ENCODE measurements at places on chromosomes 1 and 21. TPM values are rescaled to one million over a fixed set of nuclear protein-coding genes. Genes with fewer than 3 reads are reported as not detected.

GRCh38 chr21:44450999-44451398 is 4.3 kb upstream of the LRRC3 start:
- DNase-seq = no peak
- H3K4me1 ChIP-seq = no peaks in the 10 kb centered on the region
- peaks cover 11% of the 10 kb centered on the region for H3K27me3 ChIP-seq

GORAB gene
- total RNA-seq = 9.0 TPM

DNA sequence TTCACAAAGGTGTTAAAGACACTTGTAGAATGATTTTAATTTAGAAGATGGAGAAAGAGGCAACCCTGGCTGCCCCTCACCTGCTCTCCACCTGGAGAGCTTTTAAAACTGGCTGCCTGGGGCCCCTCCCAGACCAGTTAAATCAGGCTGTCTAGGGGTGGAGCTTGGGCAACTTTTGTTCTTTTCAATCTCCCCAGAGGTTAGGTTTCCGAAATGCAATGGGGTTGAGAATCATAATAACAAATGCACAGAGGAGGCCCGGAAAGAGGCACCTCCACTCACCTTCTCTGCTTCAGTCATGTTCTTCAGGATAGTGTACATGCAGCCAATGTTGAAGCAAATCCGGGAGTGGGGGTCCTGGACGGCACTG is 400 bp downstream of the NCF2 start:
- peak overlapping the region; percentile 70 for H3K27ac ChIP-seq
- no peaks in the 10 kb centered on the region for H3K36me3 ChIP-seq
- H3K4me1 ChIP-seq = peaks cover 42% of the 10 kb centered on the region
- peak; percentile 19 for DNase-seq
- H3K27me3 ChIP-seq = no peaks in the 10 kb centered on the region
- peak overlapping the region; percentile 64 for H3K4me3 ChIP-seq

GRCh38 chr1:19273106-19273843 is 15.3 kb downstream of the AKR7A3 start:
- H3K27me3 ChIP-seq = peaks cover 15% of the 10 kb centered on the region
- peaks cover 3% of the 10 kb centered on the region for H3K36me3 ChIP-seq
- peaks cover 3% of the 10 kb centered on the region for H3K4me1 ChIP-seq
- no peak overlapping the region for H3K27ac ChIP-seq
- H3K4me3 ChIP-seq = no peak overlapping the region

CHD5 gene
- 0.38 TPM for total RNA-seq

RIPPLY3 gene
- total RNA-seq = 0.26 TPM

DNA sequence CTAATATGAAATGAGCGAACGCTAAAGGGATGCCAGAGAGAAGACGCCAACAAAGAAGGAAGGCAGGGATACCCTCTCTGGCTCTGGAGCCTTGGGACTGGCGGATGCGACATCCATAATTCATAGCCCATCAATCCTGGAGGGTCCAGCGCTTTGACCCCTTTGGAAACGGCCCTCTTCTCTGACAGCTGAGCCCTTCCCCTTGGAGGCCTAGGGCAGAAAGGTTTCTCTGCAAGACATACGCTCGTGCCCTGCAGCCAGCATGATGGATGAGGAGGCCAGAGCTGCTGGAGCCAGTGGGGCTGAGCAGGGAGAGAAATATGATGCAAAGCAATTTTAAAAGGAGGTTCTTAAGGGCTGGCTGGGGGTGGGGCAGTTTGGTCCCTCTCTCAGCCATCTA is 22.2 kb downstream of the OPTC start:
- H3K27me3 ChIP-seq = no peaks in the 10 kb centered on the region
- no peak overlapping the region for H3K27ac ChIP-seq
- DNase-seq = no peak
- no peaks in the 10 kb centered on the region for H3K36me3 ChIP-seq
- H3K4me1 ChIP-seq = peaks cover 24% of the 10 kb centered on the region
- no peak overlapping the region for H3K4me3 ChIP-seq

LRRC7 gene
- total RNA-seq = not detected

DNA sequence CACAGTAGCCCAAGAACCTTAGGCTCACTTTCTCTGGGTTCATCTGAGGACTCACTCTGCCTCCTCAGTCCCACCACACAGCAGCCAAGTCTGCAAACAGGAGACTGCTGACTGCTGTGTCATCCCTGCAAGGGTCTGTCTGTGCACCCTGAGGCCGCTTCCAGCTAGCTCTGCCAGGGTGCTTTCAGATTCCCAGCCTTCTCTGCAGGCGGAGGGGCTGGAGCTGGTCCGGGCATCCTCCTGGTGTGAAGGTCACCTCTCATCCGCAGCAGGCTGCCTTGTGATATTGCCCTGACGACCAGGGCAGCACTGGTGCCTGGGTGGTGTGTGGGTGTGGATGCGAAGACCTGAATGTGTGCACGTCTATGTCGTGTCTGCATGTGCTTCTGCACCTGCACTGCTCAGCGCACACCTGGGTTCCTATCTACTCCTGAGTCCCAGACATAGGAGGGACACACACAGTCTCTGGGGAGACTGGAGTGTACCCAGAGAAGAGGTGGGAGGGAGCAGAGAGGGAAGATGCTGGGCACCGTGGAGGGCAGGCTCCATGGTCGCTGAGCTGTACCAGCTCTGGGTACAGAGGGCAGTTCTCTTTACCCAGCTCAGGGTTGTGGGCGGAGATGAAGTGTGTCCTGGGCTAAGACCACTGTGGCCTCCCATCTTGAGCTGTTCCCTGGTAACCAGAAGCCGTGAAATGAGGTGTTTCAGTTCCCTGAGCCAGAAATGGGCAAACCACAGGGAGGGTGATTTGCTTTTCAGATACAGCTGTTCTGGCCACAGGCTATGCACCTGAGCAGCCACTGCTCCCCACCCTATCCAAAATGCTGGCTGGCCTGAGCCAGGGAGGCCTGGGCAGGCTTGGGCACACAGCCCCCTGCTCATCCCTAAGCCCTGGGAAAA is 160.9 kb upstream of the CSF3R start:
- H3K27me3 ChIP-seq = peaks cover 8% of the 10 kb centered on the region
- no peak overlapping the region for H3K27ac ChIP-seq
- DNase-seq = no peak
- H3K36me3 ChIP-seq = no peaks in the 10 kb centered on the region
- H3K4me1 ChIP-seq = no peaks in the 10 kb centered on the region

FAM163A gene
- not detected for total RNA-seq

DNA sequence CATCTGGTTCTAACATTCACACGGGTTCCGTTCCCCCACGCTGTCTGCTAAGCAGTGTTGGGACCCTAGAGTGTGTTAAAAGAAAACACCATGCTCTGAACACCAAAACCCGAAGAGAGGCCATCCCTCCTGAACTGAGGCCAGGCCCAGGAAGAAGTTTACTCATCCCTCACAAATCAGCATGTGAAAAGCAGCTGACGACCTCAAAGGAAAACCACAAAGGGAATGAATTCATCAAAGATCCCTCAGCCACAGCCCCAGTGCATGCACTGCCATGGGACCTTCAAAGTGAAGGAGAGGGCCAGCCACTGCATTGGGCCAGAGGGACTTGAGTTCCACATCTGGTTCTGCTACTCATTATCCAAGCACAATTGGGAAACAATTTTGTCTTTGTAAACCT is 7.0 kb upstream of the PSEN2 start:
- peak; percentile 40 for DNase-seq
- H3K36me3 ChIP-seq = no peaks in the 10 kb centered on the region
- H3K4me1 ChIP-seq = peaks cover 11% of the 10 kb centered on the region
- peaks cover 5% of the 10 kb centered on the region for H3K27me3 ChIP-seq

GRCh38 chr1:35851132-35851869 is 31.7 kb upstream of the AGO1 start:
- peaks cover 12% of the 10 kb centered on the region for H3K36me3 ChIP-seq
- no peaks in the 10 kb centered on the region for H3K4me1 ChIP-seq
- no peak overlapping the region for H3K4me3 ChIP-seq
- H3K27me3 ChIP-seq = no peaks in the 10 kb centered on the region
- DNase-seq = no peak

ELF3 gene
- total RNA-seq = 0.12 TPM

DNA sequence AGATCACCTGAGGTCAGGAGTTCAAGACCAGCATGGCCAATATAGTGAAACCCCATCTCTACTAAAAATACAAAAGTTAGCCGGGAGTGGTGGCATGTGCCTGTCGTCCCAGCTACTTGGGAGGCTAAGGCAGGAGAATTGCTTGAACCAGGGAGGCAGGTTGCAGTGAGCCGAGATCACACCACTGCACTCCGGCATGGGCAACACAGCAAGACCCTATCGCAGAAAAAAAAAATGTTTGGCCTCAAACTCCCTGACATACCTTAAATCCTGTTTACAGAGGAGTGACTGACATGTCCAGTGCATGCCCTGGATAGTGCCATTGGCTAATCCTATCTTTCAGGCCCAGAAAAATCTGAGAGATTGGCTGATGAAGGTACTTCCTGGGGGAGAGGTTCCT is 11.8 kb downstream of the DCLRE1B start:
- H3K36me3 ChIP-seq = peaks cover under 1% of the 10 kb centered on the region
- DNase-seq = no peak
- H3K4me1 ChIP-seq = peaks cover 7% of the 10 kb centered on the region
- no peak overlapping the region for H3K4me3 ChIP-seq
- H3K27ac ChIP-seq = no peak overlapping the region

DNA sequence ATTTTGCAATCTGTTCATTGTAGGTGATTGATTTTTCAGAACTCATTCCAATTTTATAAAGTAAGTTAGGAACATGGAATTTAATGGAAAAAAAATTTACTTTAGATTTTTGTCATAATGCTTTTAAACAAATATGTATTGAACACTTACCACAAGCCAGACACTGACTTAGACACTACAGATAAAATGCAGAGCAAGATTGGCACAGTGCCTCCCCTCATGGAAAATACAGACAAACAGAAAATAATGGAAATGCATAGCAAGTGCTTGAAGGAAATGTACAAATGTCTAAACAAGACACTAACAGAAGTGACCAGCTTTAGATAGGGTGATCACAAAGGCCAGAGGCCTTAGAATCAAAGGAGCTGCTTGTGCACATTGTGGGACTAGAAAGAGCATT is 260.5 kb upstream of the ADGRL2 start:
- no peaks in the 10 kb centered on the region for H3K4me1 ChIP-seq
- no peak overlapping the region for H3K4me3 ChIP-seq
- H3K27me3 ChIP-seq = no peaks in the 10 kb centered on the region
- no peaks in the 10 kb centered on the region for H3K36me3 ChIP-seq
- no peak overlapping the region for H3K27ac ChIP-seq

DNA sequence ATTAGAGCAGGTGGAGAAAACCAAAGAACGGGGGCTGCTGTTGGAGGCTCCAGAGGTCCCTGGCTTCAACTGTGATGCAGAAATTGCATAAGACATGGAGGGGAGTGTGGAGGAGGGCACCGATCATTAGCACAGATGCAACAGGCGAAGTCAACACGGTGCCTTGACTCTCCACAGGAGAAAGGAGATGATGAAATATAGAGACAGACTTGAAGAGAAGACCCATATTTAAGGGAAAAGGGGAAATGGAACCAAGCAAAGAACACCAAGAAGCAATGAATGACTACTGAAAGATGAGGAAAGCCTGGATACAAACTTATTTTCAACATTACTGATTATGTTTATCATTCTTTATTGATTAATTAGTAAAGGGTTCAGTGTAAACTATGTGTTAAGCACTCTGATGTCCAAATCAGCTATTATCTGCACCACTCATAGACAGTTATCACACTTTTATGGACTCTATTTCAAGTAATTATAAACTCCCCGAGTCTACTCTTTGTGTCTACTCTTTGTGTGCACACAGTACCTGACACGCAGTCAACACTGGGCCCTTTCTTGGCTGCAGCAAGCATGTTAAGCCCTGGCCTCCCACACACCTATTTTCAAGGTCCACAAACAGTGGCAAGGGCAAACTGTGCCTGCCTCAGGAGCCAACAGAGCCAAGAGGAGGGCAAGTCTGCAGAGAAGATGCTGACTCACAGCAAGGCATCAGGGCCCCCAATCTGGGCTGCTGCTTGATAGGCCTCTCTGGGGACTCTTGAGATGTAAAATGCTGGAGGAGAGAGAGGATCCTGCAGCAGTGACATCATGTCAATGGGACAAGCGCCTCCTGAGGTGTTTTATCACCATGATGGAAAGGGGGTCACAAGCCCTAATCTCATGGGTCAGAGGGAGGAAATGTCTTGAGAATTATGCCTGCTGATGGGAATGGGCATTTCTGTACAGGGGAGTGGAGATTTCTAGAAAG is 17.6 kb downstream of the PCNX2 start:
- no peak overlapping the region for H3K4me3 ChIP-seq
- H3K27me3 ChIP-seq = no peaks in the 10 kb centered on the region
- H3K36me3 ChIP-seq = peaks cover 10% of the 10 kb centered on the region
- DNase-seq = no peak
- H3K27ac ChIP-seq = no peak overlapping the region

GRCh38 chr1:232577772-232578171 is 52.2 kb downstream of the SIPA1L2 start:
- no peaks in the 10 kb centered on the region for H3K36me3 ChIP-seq
- DNase-seq = no peak
- H3K4me3 ChIP-seq = no peak overlapping the region
- H3K27me3 ChIP-seq = no peaks in the 10 kb centered on the region

DNA sequence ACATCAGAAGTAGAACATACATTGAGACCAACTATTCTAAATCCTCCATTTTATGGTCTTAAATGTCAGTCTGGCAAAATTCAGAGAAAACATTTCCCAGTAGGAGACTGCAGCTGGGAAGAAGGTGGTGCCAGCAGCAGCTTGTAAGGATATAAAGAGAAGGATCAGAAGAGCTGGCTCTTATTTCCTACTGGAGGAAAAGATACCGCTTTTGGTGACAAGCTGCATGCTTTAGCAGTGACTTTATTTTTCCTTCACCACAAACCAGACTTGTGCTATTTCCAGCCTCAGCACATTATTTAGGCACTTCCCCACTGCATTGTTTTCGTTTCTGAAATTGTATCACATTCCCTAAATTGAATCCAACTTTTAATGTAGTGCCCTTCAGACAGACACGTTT is 28.4 kb downstream of the RNF11 start:
- no peaks in the 10 kb centered on the region for H3K27me3 ChIP-seq
- peaks cover 2% of the 10 kb centered on the region for H3K36me3 ChIP-seq
- H3K4me3 ChIP-seq = no peak overlapping the region
- DNase-seq = no peak
- no peak overlapping the region for H3K27ac ChIP-seq

DNA sequence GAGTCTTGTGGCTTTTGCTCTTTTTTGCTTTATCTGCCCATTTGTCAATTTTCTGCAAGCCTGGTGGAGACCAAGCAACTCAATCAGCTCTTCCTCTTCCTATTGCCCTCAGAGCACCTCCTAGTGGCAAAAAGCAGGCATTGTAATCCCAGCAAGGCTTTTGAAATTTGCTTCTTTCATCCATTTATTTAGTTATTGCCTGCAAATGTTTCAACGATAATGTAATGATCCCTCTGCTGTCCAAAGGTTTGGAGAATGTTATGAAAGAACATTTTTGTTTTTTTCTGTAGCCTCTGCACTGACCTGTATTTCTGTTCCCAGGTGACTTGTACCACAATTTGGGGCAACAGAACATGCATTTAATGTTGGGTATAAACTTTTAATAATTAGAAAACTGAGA is 127.8 kb downstream of the GABPA start:
- H3K4me3 ChIP-seq = no peak overlapping the region
- no peaks in the 10 kb centered on the region for H3K4me1 ChIP-seq
- peaks cover 3% of the 10 kb centered on the region for H3K27me3 ChIP-seq
- no peak overlapping the region for H3K27ac ChIP-seq
- no peaks in the 10 kb centered on the region for H3K36me3 ChIP-seq

GRCh38 chr1:167276969-167277368 is 56.3 kb downstream of the POU2F1 start:
- H3K36me3 ChIP-seq = no peaks in the 10 kb centered on the region
- H3K4me1 ChIP-seq = peaks cover 35% of the 10 kb centered on the region
- no peak overlapping the region for H3K4me3 ChIP-seq
- no peaks in the 10 kb centered on the region for H3K27me3 ChIP-seq
- no peak for DNase-seq

PRDX1 gene
- total RNA-seq = 481 TPM

GRCh38 chr21:46116776-46117585 is 19.1 kb downstream of the COL6A2 start:
- no peak for DNase-seq
- H3K4me1 ChIP-seq = no peaks in the 10 kb centered on the region
- H3K36me3 ChIP-seq = no peaks in the 10 kb centered on the region
- H3K4me3 ChIP-seq = no peak overlapping the region

RORC gene
- total RNA-seq = 9.9 TPM
